ENCODE measurements at places on chromosomes 5 and 9.

DNA sequence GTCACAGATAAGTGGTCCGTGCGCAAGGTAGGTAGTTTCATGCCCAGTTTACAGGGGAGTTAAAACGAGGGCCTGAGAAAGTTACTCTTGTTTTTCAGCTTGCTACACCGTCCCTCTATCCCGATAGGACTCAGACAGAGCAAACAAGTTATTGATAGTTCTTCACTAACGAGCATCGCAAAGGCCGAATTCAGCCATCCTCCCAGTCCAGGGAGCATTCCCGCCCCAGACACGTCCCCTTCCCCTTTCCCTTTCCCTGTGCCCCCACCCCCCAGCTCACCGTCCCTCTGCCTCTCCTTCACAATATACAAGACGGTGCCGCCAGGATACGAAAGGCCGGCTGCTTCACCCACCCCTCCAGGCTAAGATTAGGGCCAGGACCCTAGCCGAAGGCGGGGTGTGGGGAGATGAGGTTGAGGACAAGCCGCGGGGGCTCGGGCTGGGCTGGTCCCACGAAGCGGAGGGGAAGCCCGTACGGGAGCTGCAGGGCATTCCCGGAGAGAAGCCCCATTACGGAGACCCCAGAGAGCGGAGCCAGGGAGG is 599 bp downstream of the KIAA1191 start:
- no peak for DNase-seq

GRCh38 chr9:91208837-91209236 is 152.9 kb downstream of the AUH start:
- DNase-seq: no peak

- no peak for DNase-seq
Measured at GRCh38 chr5:140311011-140311467, 8.1 kb upstream of the PFDN1 start.

DNA sequence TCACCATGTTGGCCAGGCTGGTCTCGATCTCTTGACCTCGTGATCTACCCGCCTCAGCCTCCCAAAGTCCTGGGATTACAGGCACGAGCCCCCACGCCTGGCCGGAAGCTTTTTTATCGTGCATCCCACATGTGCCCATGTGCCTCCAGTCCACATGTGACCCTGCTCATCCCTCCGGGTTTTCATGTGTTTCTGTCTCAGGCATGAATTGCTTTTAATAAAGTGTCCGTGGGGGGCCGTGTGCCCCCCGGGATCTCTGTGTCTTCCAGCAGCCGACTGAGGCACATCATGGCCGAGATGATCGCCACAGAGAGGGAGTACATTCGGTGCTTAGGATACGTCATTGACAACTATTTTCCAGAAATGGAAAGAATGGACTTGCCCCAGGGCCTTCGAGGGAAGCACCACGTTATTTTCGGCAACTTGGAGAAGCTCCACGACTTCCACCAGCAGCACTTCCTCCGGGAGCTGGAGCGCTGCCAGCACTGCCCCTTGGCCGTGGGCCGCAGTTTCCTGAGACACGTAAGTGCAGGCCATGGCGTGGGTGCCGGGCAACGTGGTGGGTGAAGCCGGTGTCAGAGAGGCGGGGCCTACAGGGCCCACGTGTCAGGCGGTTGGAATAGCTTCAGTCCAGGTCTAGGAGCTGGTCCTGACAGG is 22.1 kb upstream of the LRRC14B start:
- no peak for DNase-seq

DNA sequence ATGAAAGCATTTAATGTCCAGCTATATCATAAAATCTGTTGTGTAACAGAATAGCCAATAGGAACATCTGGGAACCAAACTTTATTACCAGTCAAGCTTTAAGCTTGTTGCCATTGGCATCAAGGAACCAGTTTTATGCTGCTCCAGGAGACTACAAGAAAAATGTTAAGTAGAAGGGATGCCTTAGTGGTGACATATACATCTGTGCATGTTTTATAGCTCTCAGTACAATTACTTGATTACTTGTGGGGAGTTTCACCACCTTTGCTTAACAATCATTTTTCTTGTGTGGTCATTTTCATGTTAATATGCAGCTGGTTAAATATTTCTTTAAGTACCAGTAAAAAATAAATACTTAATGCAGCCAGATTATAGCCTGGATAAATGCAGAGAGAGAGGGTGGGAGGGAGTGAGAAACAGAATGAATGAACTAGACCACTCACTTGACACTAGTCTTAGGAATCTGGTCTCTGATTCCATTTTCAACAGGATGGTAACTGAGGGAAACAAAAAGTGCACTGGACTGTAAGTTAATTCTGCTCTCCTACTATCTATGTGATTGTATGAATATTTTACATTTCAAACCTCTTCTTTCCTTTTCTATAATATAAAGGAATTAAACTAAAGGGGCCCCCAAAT is 35.7 kb upstream of the LURAP1L start:
- no peak for DNase-seq

DNA sequence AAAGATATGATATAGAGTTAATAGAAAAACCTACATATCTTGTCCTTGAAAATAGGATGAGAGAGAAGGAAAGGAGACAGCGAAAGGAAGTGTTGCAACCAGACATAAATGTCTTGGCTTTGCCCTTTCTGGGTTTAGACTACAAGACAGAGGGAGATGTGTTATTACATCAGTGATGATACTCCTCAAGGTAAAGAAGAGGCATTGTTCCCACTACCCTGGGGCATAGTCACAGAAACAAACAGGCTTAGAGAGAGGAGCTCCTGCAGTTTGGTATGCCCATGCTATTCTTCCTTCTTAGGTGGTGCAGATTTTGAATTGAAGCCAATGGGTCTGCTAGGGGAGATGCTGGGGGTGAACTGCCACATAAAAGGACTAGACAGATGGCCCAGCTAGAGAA is 166.8 kb upstream of the RFX3 start:
- DNase-seq: no peak

- no peak for DNase-seq
Measured at GRCh38 chr5:177496727-177497291, 595 bp downstream of the PDLIM7 start.

GRCh38 chr9:112135706-112136105 is 39.4 kb downstream of the SUSD1 start:
- no peak for DNase-seq

- no peak for DNase-seq
Measured at GRCh38 chr5:159678657-159679392, 237.5 kb upstream of the ADRA1B start.
